AG08395 (cell line): ENCODE measurements at places on chromosomes 4 and X.

- no peak for DNase-seq
Observed at GRCh38 chr4:154989511-154989910, 208.4 kb downstream of the RBM46 start.

- DNase-seq = no peak
Observed at GRCh38 chr4:98586291-98586961, 72.0 kb downstream of the TSPAN5 start.

DNA sequence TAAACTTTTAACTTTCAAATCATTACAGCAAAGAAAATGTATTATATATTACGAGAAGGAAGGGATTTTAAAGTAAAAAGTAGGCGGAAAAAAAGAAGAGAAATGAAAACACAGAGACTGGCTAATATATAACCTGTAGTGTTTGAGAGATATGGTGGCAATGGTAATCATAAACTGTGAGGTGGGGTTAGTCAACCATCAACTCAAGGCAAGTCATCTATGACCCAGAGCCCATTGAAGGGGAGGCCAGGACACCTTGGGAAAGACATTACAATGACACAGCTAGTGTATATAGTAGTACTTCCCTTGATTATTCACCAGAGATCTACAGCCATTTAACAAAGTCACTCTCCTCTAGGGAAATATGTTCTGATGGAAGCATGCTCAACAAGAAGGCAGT, 423.9 kb upstream of the PITX2 start:
- no peak for DNase-seq

DNA sequence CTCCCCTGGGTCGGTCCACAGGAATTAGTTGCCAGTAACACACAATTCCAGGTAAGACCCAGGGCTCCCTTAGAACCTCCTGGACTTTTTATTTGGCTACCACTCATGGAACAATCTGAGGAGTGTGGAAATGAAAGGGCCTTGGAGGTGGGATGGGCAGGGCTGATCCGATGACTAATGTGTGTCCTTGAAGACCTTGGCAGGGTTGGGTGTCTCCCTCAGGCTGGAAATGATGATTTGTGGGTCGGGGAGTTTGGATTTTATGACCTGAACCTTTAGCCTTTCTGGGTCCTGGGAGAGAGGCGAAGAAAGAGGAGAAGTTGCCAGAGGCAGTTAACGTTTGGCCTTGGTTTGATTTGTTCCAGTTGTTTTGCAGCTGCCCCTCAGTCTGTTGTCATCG, 425.0 kb downstream of the MID1IP1 start:
- DNase-seq = no peak

GRCh38 chr4:169127314-169127713, 117.3 kb upstream of the CBR4 start:
- no peak for DNase-seq

- DNase-seq = no peak
Observed at GRCh38 chr4:176437756-176438155, 118.0 kb downstream of the SPCS3 start.

DNA sequence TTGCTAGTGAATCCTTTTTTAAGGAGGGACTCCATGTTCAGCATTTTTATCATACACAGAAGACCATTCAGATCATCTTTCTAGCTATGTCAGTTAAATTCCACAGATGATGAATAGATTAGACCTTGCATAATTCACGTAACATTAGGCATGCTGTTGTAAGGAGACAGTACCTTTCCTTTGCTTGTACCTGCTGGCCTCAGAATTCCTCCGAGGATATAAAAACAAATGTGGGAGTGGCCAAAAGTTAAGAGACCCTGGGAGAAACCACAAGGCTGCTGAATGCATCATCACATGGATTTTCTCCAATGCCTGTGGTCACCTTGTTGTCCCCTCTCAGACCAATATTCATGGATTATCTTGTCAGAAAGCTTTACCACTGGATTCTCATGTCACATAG, 201.4 kb downstream of the MAGEB17 start:
- DNase-seq = no peak

DNA sequence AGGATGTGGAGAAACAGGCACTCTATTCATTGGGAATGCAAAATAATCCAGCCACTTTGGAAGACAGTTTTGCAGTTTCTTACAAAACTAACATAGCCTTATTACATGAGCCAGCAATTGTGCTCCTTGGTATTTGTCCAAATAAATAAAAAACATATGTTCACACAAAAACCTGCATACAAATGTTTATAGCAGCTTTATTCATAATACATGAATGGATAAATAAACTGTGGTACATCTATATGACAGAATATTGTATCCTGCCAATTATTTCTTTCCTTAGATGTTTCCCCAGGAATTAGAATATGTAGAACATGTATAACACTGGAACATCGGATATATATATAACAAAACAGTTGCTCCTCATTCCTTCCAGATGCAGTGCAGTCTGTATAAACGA, 57.7 kb upstream of the VEGFC start:
- no peak for DNase-seq

DNA sequence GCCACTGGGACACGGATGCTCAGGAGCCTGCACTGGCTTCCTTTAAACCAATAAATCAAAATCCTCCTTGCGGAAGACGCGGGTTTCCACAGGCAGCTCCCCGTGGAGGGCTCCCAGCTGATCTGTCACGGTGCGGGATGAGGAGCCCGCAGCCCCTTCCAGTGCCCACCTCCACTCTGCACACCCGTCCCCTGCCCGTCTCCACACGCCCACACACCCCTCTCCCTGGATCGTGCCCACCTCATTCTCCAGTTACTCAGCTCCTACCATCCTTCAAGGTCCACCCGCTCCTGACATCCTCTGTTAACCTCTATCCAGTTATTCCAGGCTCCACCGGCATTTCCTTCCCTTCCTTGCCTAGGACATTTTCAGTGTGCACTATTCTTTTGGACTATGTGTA, 895.9 kb downstream of the TRIML1 start:
- no peak for DNase-seq

DNA sequence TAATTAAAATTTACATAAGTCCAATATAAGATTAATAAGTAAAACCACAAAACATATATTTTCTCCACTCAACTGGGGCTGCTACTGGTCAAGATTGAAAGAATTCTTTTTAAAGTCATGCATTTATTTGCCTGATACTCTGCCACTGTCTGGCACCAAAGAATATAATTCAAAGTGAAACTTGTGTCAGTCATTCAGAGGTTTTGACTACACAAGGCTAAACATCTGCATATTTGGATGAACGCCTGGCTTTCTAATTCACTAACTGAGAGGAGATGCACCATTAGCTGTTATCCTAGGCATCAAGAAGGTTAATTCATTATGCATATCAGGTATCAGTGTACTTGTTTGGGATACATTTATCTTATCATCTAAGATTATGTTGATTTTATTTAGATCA, 598.5 kb downstream of the CENPC start:
- DNase-seq = no peak

GRCh38 chrX:56788229-56788628, 59.2 kb downstream of the NBDY start:
- no peak for DNase-seq
